Stimulated activated CD4-positive, alpha-beta T cell treated with anti-CD3 and anti-CD28 coated beads, Interleukin-1b, Interleukin-23, amount 100 ng/mL, for 24 hours (primary cell): ENCODE measurements at places on chromosomes 5 and 9.

DNA sequence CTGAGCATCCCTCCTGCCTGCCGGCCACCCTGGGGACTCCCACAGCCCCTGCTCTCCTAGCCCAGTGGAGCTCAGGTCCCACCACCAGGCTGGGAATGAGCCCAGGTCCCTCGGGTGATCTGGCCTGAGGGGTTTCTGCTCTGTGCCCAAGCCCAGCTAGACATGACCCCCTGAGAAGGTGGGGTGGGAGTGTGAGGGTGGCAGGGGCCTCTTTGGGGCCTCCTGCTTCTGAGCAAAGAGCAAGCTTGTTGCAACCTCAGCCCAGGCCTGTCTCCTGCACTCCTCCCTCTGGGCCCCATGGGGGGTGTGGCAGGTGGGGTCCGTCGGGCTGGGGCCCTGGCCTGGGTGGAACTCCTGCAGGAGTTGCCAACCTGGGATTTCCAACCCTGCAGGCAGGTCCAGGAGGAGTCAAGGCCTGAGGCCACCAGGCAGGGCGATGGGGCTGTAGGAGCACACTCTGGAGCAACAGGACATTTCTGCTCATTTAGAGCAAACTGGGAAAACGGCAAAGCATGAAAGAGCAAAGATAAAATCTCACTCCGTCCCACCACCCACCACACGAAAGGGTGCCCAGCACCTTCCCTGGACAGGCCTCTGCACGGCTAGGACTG lies 11.4 kb upstream of the NRARP start:
- DNase-seq: no peak

- no peak for DNase-seq
Measured at GRCh38 chr9:109482391-109482916, 15.7 kb downstream of the PTPN3 start.

- no peak for DNase-seq
Measured at GRCh38 chr5:127330116-127330515, 39.5 kb downstream of the MEGF10 start.

- DNase-seq: no peak
Measured at GRCh38 chr5:140986117-140986521, 19.8 kb downstream of the PCDHAC2 start.

GRCh38 chr5:89662499-89662898 lies 747.1 kb downstream of the CETN3 start:
- no peak for DNase-seq

DNA sequence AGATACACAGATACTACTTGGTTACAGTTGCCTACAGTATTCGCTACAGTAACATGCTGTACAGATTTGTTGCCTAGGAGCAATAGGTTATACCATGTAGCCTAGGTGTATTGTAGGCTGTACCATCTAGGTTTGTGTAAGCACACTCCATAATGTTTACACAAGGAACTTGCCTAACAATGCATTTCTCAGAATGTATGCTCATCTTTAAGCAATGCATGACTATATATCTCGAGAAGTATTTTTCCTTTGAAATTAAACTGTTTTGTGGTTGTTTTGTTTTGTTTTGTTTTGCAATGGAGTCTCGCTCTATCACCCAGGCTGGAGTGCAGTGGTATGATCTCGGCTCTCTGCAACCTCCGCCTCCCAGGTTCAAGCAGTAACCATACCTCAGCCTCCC lies 25.3 kb downstream of the LRRC70 start:
- DNase-seq: no peak

- no peak for DNase-seq
Measured at GRCh38 chr5:154898210-154898609, 39.8 kb downstream of the CNOT8 start.

GRCh38 chr9:136537896-136538598 lies 7.8 kb downstream of the NOTCH1 start:
- no peak for DNase-seq

- DNase-seq: no peak
Measured at GRCh38 chr5:93289942-93290341, 291.1 kb downstream of the NR2F1-AS1 start.

DNA sequence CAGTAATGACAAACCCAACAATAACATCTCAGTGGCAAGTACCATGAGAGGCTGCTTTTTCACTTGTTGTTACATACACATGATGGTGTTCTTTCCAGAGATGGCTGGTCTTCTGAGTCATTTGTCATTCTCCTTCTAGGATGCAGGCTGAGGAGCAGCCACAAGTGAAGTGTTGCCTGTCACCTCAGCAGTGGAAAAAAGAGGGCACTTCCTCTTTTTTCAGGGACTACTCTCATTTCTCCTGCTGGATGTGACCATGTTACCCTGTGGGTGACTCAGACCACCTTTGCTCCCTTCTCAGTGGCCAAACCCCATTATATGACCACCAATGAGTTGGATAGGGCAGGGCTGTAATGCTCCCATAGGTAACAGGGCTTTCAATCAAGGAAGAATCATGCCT lies 587.0 kb upstream of the ADAMTS16 start:
- DNase-seq: no peak

- no peak for DNase-seq
Measured at GRCh38 chr5:126575644-126576043, 19.4 kb downstream of the ALDH7A1 start.

DNA sequence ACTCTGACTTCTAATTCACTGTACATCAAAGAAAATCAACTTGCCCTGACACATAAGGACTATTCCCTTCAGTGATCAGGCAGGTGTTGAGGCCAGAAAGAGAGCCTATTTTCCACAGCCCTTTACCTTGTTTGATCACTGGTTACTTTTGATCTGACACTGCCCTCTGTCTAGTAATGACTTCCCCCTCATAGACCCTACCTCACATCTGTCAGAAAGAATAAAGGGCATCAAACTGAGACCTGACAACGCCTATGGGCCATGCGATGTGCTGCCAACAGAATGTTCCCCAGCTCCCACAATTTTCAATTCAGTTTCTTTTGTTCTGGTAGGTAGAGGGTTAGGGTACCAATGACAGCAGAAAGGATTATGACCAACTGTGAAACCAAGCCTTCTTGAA lies 47.7 kb downstream of the FBXL17 start:
- DNase-seq: no peak

DNA sequence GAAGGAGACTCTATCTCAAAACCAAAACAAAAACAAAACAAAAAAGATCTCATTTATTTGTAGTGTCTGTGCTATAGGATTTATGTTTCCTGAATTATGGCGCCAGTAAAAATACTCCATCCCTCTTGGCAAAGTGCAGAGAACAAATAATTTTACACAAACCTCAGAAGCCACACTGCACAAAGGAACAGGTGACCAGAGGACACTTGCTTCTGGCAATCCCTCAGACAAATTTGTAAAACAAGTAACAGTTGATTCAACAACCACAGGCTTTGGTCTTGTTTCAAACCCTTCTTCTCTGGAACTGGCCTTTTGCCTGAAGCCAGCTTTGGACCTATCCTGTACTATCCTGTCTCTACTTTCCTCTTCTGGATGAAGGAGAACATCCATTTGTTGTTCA lies 502.1 kb downstream of the DMAC1 start:
- DNase-seq: no peak

- no peak for DNase-seq
Measured at GRCh38 chr5:151094852-151095245, 14.0 kb upstream of the TNIP1 start.

- DNase-seq: no peak
Measured at GRCh38 chr5:170542691-170543293, 39.0 kb downstream of the KCNIP1 start.

- DNase-seq: no peak
Measured at GRCh38 chr5:171570244-171570825, 150.9 kb downstream of the FGF18 start.

DNA sequence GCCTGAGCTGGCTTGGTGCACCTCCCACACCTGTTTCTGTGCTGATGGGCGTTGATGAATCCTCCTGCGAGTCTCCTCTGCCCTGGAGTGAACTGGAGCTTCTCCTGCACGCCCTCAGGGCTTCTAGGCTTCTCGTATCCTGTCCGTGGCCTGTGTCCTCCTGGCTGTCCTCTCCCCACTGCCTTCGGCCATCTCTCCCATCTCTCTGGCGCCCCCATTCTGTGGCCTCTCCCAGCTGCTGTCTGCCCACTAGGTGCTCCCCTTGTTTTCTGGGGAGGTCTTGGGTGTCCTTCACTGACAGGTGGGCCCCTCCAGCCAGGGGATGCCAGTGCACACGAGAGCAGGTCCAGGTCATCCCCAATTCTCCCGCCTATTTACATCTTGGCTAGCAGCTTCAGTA lies 28.8 kb downstream of the AHRR start:
- no peak for DNase-seq

DNA sequence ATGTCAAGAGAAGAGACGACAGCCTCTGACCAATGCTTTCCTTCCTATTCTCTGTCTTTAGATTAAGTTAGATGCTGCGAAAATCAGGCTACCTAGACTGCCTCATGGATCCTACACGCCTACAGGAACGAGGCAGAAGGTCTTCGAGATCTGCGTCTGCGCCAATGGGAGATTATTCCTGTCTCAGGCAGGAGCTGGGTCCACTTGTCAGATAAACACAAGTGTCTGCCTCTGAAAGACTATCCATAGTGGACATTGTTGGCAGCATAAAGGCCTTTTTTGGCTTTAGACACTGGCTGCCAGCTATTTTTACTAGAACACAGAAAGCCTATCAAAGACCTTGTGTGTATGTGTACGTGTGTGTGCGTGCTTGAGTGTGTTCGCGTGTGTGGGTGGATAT lies 90.9 kb upstream of the PPP1R2B start:
- no peak for DNase-seq

- DNase-seq: no peak
Measured at GRCh38 chr5:61298580-61298979, 33.5 kb upstream of the ZSWIM6 start.

DNA sequence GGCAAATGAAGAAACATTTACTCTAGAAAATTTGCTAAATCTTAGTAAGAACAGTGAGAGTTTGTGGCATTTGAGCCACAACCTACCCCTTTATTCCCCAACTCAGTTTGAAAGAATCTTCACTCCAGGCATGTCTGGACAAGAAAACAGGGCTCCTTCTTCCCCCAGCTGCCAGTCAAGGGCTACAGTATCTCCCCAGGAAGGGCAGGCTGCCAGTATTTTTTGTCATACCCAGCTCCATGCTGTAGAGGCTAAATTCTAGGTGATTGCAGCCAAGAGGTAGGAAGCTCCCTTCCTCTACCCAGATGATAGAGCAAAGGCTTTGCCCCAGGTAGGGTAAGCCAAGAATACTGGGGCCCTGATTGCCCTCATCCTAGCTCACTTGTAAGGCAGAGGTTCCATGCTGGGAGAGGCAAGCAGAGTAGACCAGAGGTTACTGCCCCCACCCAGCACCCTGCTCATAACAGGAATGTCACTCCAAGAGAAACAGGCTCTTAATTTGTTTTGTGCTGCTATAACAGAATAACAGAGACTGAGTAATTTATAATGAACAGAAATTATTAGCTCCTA lies 20.0 kb upstream of the GRPEL2 start:
- DNase-seq: no peak

DNA sequence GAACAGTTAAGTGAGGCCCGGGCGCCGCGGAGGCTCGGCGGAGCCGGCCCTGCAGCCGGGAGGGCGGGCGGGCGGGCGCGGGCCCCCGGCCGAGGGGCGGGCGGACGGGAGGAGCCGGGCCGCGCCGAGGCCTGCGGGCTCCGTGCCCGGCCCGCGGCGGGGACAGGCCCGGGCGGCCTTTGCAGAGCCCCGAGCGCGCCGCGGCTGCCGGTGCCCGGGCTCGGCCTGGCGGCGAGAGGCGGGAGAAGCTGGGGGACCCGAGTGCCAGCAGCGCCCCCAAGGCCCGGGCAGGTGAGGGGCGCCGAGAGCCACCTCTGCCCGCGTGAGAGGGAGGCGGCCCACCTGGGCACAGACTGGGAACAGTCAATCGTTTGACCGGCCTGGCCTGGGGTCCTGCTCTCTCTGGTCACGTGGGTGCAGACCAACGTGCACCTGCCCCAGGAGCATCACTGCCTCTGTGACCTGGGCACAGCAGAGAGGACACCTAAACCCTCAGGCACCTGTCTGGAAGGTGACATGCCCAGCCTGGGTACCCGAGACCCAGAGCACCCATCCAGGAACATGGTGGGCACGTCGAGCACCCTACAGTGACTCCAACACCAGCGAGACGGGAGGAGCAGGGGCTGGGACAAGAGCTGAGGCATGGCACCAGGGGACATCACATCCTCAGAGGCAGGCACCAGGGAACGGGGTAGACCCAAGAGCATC lies 531 bp downstream of the MVB12B start:
- DNase-seq: no peak

DNA sequence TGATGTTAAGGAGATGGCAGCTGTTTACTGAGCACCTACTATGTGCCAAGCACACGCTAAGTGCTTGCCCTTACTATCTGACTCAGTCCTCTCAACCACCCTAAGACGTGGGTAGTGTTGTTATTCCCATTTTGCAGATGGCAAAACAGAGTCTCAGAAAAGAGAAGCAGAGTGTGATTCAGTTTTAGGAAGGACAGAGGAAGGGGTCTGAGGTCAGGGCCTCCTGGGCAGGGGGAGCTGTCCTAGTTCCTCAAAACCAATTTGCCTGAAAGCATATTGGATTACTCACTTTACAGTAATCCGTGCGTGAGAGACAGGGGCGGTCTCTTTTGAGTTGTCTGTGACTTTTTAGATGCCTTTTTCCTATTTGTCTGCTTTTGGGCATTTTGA lies 23.2 kb downstream of the DNM1 start:
- no peak for DNase-seq

DNA sequence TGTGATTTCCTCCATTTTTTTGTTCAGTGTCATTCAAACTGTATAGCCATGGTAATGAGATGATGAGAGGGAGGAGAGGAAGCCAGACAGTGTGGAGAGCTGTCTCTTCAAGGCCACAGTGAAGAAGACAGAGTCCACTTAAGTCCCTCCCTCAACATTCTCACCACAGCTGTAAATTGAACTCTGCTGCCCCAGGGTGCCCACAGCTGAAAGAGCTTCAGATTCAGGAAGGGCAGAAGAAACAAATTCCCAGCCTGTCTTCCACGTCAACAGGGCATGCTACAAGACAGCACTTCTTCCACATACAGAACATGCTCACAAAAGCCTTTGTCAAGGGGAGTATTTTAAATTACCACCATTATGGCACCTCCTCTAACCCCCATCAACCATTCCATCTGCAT lies 100.4 kb downstream of the KLHL3 start:
- no peak for DNase-seq

GRCh38 chr5:172944741-172945140 lies 14.5 kb upstream of the RPL26L1 start:
- DNase-seq: no peak

DNA sequence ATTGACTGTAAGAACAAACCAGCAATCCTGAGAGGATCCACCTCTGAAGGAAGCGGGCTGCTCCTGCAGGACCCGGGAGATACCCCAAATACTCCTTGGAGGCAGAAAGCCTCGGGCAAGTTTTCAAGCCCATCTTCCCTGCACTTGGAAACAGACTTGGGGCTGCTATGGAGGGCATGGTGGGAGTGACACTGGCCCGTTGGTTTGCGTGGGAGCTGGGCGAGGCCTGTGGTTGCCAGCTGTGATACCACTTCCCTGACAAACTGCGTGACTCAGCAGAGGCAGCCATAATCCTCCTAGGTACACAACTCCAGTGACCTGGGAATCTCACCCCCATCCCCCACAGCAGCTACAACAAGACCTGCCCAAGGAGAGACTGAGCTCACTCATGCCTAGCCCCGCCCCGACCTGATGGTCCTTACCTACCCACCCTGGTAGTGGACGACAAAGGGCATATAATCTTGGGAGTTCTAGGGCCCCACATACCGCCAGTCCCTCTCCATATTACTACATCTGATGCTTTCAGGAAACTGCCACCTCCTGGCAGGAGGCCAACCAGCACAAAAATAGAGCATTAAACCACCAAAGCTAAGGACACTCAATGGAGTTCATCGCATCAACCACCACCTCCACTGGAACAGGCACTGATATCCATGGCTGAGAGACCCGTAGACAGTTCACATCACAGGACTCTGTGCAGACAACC lies 38.1 kb upstream of the VLDLR start:
- no peak for DNase-seq

GRCh38 chr5:113508756-113509155 lies 4.7 kb upstream of the YTHDC2 start:
- no peak for DNase-seq
